ENCODE measurements at places on chromosomes 6 and 20.

DNA sequence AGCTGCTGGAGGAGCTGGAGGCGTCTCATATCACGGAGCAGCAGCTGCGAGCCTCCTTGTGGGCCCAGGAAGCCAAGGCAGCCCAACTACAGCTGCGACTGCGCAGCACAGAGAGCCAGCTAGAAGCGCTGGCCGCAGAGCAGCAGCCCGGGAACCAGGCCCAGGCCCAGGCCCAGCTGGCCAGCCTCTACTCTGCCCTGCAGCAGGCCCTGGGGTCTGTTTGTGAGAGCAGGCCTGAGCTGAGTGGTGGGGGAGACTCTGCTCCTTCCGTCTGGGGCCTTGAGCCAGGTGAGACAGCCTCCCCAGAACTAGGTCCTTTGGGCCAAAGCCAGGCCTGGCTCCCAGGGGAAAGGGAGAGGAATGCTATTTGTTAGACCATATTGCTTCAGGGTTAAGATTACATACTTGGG is 31.7 kb downstream of the C20orf173 start:
- DNase-seq = no peak

DNA sequence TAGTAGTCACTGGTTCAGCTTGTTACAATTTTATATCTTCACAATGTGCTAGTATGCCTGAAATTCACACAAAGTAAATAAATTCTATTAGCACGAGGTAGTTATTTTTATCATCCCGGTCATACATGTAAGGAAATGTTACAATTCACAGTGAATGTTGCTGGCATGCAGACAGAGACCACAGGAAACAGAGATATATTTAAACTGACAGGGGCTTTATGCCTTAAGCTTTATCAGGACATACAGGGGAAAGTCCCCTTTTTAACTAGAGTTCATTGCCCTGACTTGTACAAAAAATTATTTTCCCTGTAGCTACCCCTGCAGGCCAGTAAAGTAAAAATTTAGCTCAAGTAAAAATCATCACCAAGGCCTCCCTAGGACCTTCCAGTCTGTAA is 712.0 kb upstream of the NRSN1 start:
- no peak for DNase-seq

DNA sequence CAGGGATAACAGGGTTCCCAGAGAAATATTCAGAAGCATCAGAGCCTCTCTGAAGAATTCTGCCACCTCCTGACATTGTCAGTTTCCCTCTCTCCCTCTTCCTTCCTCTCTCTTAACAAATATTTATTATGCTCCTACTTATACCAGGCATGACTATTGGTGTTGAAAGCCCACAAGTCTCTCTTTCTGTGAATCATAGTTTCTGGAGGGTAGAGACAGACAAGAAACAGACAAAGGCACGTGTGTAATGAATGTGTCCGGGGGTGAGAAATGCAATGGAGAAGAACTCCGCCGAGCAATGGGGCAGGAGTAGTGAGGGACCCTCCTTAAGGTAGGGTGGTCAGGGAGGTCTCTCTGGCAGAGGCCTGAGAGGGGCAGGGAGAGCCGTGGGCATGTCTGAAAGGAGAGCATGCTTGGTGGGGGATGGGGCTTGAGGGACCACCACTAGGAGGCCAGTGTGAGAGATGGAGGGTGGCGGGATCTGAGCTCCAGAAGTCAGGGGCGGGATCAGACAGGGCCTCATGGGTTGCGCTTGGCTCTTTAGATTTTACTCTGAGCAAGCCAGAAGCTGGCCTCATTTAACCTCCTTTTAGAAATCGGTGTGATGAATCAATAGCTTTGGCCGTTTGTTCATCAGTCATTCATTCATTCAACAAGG is 57.3 kb downstream of the EYA2 start:
- DNase-seq = no peak

DNA sequence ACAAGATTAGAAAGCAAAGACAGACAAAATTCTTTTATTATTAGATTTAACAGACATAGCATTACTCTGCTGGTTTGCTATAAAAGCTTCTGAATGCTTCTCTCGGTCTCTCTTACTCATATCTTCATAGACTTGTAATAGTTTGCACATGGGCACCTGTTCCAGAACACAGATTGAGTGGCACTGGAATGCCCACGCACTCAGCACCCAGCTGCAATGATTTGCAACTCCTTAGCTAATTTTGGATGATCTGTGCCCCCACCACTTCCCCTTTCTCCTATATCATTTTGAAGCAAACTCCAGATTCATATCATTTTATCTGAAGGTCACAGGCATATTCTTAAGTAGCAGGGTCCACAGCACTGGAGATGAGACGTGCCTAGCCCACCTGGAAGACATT is 148.8 kb downstream of the CFAP61 start:
- no peak for DNase-seq

DNA sequence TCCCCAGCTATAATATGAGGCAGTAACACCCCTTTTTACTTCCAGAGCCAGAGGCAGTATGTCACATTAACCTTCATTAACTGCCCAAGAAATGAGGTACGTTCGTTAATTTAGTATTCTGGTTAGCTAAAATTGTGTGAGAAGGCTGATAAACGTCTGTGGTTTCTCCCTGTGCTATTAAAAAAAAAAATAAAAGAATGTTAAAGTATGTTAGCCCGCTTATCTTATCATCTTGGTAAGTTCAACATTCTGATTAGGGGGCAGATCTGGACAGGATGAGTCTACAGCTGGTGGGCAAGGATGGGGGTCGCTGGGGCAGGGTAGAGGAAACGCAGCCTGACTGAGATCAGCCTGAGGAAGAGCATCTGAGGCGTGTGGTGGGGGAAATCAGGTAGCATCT is 154.0 kb downstream of the PRL start:
- DNase-seq = no peak

DNA sequence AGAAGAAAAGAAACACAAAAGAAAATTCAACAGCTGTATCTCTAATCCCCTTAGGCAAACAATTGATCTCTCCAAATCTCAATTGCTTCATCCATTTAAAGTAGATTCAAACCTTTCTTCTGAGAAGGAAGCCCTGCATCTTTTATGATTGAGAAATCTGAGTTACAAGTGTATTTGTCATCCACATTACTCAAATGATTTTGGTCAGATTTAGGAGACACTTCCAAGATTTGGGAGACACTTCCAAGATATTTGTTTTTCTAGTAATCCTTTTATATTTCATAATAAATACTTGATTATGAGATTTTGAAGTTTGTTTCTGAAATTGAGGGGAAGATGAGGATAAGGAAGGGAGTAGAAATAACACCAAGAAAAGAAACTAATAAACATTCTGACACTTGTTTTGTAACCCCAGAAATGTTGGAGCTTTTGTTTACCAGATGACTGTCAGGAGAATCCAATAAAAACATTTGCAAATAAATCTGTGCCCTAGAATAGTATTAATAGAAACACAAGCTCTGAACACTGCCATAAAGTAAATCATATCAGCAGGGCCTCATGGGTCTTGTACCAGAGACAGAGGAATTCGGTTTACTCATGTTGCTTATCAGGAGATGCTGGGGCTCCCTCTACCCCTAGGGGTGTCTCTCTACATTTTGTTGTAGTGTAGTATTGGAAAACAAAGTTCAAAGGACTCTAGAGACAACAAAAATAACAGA is 314.3 kb upstream of the NT5E start:
- DNase-seq = no peak

DNA sequence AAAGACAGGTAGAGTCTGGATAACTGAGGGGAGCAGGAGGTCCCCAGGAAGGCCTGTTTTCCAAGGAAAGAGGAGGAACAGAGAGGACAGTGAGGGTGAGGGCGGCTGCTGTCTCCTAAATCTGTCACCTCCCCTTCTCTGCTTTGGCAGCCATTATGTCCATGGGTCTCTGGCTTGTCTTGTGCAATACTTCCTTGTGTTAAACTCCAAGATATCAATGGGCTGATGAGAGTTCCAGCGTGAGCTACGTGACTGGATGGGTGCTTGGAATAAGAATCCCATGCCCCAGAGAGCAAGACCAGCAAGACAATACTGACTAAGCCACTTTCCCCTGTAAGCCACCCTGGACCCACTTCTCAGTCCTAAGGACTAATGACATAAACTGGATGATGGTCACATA is 26.3 kb upstream of the DNAAF9 start:
- DNase-seq = no peak

GRCh38 chr6:37137201-37138090 is 32.5 kb upstream of the PIM1 start:
- DNase-seq = no peak

DNA sequence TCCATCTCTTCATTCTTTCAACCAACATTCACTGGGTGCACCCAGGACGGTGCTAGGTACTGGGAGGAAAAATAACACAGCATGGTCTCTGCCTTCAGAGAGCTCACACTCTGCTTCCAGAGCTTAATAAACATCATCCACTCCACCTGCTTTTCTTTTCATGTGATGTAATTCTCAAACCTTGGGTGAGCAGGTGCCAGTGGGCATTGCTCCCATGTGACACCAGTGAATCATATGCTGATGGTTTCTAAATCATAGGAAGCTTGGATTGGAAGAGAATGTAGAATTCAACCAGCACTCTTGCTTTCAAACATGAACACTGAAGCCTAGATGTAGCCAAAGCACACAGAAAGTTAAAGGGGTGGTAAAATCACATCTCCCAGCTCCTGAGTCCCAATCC is 189.8 kb downstream of the FOXA2 start:
- no peak for DNase-seq

DNA sequence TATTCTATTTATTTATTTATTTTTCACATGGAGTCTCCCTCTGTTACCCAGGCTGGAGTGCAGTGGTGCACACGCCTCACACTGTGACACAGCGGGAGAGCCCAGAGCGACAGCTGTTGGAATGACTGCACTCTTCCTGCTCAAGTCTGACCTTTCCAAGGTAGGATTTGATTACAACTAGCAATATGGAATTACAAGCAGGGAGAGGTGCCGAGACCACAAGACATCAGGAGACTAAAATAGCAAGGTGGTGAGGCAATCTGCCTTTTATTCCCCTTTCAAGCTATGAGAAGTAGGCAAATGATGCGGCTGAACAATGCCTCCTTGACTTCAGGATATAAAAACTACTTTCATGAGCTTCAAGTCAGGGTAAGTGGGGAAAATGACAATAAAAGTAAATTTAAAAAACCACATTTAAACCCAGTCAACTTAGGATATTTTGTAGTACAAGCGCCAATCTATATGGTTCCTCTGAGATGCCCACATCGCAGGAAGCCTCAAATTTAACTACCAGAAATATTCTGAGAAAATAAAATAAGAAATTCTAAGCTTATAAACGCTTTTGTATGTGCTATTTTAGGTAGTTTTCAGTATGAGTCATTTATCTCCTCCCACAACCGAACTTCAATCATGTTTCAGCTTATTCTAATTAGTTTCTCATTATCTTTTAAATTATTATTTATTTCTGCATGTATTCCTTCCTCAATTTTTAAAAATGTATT is 146.9 kb upstream of the SGK1 start:
- no peak for DNase-seq

- no peak for DNase-seq
Measured at GRCh38 chr20:1368448-1369199, 24.2 kb downstream of the FKBP1A start.

- no peak for DNase-seq
Measured at GRCh38 chr20:32537657-32538525, 47.2 kb downstream of the NOL4L start.

DNA sequence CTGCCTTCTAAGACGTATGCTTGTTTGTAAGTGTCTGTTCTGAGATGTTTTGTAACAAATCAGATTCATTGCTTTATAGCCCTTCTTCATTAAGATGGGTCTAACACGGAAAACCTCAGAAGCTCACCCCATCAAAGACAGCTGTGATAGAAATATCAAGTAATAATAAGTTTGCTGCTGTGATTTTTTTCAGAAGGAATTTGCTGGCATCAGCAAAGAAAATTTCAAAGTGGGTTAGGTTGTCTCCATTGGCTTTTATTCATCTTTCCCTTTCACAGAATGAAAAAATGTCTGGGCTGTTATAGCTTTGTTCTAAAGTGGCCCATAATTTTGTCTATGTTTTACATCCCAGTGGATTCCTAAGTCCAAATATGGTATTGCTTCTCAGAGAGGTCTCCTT is 81.4 kb downstream of the SLX4IP start:
- no peak for DNase-seq

- DNase-seq = no peak
Measured at GRCh38 chr6:24644377-24644776, 1.6 kb downstream of the KIAA0319 start.

DNA sequence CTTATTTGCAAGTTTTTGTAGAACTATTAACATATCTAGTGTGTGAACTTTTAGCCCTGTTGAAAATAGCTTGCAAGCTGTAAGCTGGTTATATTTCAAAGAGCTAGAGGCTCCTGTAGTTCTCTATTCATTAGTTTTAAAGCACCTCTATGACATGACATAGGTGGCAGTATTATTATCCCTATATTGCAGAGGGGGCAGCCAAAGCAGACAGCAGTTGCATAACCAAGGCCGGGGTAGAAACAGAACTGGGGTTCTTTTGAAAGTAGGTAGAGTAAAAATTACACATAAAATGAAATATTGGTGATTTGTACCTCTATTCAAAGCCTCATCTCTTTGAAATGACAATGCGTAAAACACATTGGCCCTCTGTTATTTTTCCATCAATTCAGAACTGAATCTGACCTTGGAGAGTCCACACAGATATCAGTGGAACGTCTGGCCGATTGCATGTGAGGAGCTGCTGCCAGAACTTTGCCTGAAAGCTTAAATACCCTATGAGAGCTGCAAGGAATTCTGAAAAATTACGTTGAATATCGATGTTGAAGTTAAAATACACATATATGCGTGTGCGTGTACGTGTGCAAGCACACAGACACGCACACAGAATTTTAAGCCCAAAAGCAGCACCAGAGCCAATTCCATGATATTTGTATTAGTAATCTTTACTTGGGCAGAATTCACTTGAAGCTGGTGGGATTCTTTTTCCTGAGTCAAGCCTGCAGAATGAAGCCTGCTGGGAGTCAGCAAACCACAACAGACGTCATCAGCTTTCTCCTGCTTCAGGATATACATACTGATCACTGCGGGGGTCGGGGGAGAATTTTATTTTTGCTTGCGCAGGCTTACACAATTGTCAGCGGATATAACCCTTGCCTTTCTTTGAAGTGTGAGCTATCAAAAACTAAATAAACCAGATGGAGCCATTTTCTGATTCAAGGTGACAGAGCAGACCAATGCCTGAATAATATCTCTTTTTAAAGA is 163.2 kb downstream of the PDE7B start:
- no peak for DNase-seq

GRCh38 chr20:40488401-40488800 is 200.6 kb downstream of the MAFB start:
- no peak for DNase-seq

DNA sequence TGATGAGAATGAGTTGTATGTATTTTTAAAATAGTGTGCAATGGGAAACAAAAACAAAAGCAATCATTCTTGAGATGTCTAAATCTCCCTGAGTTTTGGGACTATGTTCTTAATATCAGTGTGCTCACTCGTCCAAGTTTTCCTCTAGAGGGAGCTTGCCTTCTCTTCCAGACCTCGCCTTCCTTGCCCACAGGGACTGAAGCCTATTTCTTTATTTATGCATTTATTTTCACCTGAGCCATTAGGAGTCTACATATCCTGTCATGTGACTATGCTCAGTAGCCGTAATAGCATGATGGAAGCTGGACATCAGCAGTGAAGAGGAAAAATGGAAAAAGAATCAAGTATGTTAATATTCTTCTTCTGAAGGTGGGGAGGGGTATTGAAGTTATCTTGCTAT is 131.2 kb downstream of the SH3BGRL2 start:
- DNase-seq = no peak

- DNase-seq = no peak
Measured at GRCh38 chr6:106913676-106914280, 60.8 kb downstream of the CD24 start.
